SK-N-DZ (cell line): ENCODE measurements at places on chromosomes 5 and 9.

DNA sequence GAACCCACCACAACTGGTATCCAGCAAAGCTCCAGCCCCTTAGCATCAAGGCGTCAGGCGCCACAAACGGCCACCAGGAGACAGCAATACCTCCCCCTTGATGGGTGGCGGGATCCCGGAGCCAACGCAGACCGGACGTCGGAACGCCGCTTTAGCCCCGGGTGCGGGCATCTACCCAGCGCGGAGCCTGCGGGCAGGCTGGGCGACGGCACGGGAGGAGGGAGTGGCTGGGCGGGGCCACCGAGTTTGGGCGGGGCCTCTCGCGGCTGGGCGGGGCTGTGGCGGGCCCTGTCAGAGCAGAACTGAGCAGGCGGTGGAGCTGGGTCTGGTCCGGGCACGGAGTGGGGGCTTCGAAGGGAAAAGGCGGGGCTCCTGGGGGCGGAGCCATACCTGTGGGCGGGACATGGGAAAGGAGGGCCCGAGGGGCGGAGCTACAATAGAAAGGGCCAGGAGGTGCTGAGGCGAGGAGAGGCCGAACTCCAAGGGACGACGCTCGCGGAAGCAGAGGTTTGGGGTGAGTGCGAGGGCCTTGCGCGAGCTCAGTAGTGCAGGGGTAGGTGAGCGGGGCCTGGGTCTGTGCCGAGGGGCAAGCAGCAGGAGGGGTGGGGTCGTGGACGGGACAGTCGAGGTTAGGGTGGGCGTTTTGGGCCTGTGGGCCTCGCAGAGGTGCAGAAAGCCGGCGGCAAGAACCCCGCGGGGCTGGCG is 40.2 kb upstream of the GARNL3 start:
- peak; percentile 93 for DNase-seq

GRCh38 chr5:136840601-136841000 is 475.3 kb upstream of the TRPC7 start:
- no peak for DNase-seq

DNA sequence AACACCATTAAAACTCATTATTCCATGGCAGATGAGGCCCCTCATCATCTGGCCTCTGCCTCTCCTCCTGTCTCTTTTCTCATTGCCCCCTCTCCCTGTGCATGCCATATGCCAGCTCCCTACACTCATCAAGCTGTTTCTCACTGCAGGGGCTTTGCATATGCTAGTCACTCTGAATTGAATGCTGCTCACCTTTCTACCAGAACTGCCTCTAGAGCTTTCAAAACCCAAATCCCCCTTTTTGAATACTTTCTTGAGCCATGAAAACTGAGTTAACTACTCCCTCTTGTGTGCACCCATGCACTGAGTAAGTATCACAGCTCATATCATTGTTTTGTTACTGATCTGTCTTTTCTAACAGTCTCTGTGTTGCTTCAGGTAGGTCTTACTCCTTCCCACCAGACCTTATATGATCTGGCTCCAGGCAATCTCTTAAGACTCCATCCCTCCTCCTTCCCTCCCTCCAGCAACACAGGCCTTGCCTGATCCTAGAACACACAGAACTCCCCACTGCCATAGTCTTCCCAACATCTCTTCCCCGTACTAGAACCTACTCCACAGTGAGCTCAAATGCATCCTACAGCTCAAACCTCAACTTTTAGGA is 60.5 kb downstream of the ASTN2 start:
- DNase-seq: no peak

- DNase-seq: no peak
Measured at GRCh38 chr5:120988491-120988890, 524.4 kb downstream of the PRR16 start.
